RPMI8226 (cell line): ENCODE measurements at places on chromosomes 7 and 10.
A peak's percentile ranks its signal among the peaks of the same experiment; 100 is the strongest.

- DNase-seq, result no peak
Observed at GRCh38 chr7:39633563-39634477, 10.4 kb downstream of the RALA start.

DNA sequence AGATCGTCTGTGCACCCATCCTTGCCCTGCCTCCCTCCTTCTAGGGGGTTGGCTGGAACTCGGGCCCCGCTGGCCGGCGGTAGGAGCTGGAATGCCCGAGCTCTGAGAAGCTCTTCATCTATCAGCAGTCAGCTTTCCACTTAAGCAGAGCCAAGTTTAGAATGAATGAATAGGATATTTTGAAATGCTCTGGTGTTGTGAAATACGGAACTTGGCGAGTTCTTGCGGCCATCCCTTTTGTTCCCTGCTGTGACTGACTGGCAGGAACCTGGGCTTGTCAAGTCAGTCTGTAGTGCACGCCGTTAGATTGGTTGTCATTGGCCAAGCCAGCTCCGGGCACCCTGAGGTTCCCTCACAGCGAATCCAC lies 33.3 kb downstream of the FOXK1 start:
- DNase-seq, result no peak

- no peak for DNase-seq
Observed at GRCh38 chr10:113292743-113293142, 260.1 kb upstream of the HABP2 start.

DNA sequence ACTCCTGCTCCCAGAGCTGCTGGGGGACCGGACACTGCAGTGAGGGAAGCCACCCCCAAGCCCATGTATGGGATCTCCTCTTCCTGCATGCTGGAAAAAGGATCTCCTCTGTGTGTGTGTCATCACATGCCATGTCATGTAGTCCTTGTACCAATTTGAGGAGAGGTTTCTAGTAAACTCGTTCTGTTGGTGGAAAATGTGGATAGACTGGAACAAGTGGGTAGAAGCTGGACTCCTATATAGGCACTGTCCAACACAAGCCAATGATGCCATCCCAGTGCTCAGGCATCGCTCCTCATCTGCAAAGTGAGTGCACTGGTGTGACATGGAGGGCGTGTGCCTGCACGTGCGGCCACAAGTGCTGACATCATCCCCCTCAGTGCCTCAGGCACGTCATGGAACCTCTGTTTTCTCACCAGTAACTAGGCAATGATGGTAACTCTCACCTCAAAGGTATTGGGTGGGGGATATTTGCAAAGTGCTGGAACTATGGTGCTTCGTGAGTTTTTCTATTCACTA lies 19.3 kb downstream of the MYO1G start:
- DNase-seq, result peak; percentile 43

DNA sequence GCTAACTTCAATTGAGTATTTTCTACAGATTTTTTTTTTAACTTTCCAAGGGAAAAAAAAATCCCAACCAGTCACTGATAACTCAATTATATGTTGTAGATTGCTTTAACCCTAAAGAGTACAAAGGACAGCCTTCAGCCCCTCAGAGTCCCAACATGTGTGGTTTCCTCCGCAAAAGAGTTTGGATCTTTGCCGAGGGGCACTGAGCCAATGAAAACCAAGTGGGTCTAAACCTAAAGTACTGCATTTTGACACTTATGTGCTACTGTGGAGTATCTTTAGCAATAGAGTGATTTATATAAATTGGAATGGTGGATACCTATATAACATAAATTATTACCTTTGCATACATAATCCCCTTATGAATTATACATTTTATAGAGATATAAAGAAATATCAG lies 91.5 kb downstream of the SEMA3D start:
- DNase-seq, result no peak

DNA sequence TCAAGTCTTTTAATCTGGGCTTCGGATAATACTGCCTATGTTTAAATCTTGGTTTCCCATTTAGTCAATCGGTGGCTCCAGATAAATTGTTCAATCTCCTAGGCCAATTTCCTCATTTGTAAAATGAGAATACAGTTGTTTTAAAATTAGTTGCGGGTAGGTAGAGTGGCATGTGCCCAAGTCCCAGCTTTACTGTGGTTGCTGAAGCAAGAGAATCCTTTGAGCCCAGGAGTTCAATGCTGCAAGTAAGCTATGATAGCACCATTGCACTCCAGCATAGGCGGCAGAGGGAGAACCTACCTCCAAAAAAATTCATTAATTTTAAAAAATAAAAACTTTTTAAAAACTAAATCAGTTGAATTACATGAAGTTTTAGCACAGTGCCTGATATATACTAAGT lies 7.3 kb downstream of the RNF216 start:
- no peak for DNase-seq
